ENCODE measurements at places on chromosomes 4 and X.
A peak's percentile ranks its signal among the peaks of the same experiment; 100 is the strongest.

DNA sequence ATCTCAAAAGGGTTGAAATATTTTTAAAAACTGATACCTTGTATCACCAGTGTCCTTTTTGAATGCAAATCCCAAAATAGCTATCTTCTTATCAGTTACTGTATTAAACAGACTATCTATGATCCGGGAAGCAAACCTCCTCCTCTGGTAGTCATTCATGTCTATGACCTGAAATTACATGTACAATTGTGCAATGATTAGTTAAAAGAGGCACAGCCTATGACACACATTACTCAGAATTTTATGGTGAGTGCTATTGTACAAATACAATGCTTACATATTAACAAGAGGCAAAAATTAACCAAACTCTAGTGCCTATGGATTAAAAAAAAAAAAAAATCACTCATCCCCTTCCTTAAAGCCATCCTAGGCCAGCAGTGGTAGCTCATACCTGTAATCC, 21.7 kb downstream of the UGDH start:
- no peak for DNase-seq

DNA sequence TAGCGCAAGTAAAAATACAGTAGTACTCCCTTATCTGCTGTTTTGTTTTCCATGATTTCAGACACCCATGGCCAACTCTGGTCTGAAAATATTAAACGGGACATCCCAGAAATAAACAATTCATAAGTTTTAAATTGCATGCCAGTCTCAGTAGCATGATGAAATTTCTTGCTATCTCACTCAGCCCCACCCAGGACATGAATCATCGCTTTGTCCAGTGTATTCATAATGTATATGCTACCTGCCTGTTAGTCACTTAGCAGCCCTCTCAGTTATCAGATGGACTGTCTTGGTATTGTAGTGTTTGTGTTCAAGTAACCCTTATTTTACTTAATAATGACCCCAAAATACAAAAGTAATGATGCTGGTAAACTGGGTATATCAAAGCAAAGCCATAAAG, 158.2 kb upstream of the DDIT4L start:
- no peak for DNase-seq

DNA sequence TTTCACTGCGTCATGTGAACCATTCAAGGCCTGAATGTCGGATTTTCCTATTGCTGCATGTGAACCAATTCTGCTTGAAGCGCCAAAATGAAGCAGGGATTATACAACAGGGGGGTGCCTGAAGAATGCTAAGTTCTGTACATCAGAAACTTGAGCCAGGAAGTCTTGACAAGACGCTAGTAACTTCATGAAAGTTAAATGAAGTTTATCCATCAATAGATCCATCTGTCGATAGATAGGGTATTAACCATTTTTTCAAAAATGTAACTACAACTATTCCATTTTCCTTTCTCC, 590 bp upstream of the NAF1 start:
- no peak for DNase-seq

DNA sequence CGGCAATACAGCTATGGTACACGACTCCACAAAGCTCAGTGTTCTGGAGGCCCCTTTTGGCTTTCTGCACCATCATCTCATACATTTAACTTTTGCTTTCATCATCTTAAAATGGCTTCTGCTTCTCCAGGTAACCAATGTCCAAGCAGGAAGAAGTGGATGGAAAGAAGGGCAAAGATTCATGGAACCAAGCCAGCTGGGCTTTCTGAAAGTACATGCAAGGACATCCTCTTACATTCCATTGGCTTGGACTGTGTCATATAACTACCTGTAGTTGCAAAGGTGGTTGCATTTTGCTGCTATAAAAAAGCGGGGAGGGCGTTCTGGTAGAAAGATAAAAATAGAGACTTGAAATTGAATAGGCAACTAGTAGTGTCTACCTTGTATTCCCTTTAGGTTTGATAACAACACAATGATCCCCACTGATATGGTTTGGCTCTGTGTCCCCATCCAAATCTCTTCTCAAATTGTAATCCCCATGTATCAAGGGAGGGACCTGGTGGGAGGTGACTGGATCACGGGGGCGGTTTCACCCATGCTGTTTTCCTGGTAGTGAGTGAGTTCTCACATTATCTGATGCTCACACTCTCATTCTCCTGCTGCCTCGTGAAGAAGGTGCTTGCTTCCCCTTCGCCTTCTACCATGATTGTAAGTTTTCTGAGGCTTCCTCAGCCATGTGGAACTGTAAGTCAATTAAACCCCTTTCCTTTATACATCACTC, 6.7 kb upstream of the FHIP1A start:
- no peak for DNase-seq

DNA sequence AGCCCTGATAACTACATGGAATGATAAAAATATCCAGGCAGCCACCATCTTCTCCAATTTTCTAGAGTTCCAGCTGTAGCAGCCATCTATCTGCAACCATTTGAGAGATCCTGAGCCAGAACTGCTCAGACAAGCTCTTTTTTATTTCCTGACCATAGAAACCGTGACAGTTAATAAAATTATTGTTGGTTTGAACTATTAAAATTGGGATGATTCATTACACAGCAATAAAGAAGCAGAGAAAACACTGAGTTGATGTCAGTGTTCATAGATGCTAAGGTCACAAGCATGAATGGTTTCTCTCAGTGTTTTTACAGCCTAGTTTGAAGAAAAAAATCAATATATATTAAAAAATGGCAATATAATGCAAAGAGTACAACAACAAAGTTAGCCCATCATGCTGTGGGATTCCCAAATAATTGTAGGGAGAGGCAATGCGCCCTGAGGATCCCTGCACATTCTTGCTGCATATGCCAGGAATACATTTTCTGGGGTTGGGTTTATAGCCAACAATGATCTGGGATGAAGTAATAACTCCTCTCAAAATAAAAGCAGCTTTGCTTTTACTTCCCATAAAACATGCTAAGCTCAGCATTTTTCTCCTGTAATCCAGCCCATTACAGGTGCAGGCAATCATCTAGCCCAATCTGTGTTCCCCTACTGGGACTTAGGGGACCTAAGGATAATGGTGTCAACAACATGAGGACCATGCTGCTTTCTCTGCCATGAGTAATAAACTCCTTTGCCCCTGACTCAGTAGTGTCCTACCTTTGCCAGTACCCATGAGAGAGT, 84.0 kb downstream of the PABPC4L start:
- no peak for DNase-seq

DNA sequence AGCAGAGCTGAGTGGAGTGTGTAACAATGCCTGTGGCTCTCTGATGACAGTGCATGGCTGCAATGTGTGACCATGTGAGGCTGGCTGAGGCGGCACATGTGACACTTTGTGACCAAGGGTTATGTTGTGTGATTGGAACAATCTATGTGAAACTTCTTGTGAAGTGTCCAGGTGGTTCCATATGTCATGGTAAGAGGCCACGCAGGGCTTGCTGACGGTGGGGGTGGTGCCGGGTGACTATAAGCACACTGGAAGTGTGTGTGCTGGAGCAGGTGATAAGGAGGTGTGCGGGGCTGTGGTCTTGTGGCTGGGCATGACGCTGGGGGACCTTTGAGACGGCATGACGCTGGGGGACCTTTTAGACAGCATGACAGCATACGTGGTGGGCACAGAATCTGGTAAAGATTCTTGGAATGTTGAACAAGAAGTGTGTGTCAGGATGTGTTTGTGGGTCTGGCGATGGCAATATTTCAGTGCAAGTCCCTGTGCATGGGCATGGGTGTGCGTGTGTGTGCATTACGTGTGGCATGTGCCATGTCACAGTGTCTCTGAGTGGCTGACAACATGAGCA, 7.4 kb upstream of the HDAC6 start:
- DNase-seq = no peak

DNA sequence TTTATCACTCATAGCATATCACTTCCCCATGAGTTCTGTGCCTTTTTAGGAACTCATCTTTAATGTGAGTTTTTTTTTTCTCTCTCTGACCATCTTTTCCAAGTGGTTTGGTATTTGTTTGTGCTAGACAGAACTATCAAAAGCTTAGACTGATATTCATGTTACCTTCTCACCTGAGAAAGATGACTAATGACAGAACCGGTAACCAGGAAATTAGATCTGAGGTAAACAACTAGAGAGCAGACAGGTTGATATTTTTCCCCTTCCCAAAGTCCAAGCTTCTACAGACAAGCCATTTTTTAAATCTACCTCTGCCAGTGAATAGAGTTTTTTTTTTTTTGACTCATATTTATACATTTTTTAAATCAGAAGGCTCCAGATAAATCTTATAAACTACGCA, 17.0 kb upstream of the SRD5A3 start:
- DNase-seq = no peak

DNA sequence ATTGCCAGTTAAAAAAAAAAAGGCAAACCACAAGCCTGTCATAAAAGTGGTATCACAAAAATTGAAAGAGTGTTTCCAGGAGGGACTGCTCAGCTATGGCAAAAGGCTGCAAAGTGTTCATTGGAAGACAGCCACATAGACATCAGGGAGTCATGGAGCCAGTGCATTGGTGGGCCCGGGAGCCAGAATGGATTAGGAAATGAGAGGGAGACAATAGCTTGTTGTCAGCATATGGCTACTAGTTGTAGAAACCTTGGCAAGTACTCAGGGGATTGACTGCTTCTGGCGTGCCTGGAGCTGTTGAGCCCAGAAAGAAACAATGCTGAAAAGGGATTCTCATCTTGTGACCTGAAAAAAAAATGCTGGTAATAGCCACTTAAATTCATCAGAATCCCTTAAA, 5.0 kb downstream of the GAR1 start:
- no peak for DNase-seq

DNA sequence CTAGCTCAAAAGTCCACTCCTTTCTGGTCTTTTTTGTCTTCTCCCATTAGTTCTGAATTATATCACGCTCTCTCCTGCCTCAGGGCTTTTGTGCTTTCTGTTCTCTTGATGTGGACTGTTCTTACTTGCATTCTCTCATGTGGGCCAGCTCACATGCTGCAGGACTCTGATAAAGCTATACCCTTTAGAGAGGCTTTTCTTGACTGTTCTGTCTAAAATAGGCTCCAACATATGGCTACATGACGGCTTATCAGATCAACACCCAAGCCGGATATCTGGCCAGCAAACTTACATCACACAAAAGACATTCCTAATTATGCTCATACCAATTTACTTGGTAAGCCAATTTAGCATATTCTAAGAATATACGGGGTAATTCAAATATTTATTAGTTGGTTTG, 1494.5 kb downstream of the TECRL start:
- no peak for DNase-seq

DNA sequence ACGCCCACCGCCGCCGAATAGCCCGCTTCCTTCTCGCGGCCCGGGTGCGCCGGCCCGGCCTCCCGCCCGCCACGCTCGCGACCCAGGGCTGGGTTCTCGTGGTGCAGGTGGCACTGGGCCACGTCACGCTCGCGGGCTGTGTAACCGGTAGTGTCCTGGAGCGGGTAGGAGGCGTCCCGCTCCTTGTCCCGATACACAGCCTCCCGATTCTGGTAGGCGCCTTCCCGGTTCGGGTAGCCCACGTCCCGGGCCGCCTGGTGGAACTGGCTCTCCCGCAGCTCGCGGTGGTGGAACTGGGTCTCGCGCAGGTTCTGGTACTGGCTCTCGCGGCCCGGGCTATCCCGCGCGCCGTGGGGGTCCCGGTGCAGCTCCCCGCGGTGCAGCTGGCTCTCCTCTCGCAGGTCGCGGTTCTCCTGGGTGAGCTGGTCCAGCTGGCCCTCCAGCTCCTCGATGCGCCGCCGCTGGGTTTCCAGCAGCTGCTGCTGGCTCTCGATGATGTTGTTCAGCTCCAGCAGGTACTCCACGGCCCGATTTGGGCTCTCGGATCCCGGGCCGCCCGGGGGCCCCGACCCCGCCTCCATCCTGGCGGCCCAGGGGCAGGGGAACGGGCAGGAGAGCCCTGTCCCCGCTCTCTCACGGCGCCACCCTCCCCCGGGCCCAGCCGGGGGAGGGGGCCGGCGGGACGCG, 39.3 kb upstream of the IQSEC2 start:
- DNase-seq = peak; percentile 13

DNA sequence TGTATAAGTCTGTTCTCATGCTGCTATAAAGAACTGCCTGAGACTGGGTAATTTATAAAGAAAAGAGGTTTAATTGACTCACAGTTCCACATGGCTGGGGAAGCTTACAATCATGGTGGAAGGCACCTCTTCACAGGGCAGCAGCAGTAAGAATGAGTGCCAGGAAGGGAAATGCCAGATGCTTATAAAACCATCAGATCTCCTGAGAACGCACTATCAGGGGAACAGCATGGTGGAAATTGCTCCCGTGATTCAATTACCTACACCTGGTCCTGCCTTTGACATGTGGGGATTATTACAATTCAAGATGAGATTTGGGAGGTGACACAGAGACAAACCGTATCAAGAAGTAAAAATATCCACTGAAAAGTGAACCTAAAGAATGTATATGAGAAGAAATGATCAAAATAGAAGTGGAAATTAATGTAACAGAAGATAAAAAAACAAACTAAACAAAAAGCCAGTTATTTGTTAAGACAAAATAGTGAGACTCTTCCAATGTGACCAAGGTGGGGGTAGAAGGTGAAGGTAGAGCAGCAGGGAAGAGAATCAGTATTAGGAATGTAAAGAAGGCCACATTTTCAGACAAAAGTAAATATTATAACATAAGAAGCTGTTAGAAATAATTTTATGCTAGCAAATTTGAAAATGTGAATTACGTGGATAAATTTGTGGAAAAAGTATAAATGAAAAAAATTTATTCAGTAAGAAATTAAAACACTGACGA, 372.9 kb downstream of the NKX6-1 start:
- DNase-seq = no peak

GRCh38 chr4:148692242-148692641, 250.0 kb upstream of the NR3C2 start:
- DNase-seq = no peak

DNA sequence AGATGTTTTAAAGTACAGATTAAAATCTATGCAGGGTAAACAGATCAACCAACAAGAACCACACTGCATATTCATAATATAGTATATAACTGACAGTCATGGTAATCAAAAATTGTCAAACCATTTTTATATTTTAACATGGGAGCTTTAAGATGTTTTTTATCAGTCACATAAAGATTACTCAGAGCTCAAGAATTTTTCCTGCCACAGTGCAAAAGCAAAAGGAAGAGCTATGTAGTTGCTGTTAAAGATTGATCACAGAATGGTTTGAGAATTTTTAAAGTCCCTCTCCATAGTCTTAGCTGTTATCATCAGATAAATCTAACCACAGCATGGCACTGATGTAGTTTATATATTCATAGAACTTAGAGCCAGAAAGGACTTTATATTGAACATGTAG, 8.5 kb downstream of the RAB9B start:
- DNase-seq = no peak

GRCh38 chr4:7807351-7807921, 132.2 kb downstream of the AFAP1 start:
- DNase-seq = no peak

GRCh38 chr4:105780176-105780575, 71.6 kb downstream of the GSTCD start:
- DNase-seq = no peak

GRCh38 chr4:149572716-149573115, 242.9 kb downstream of the IQCM start:
- DNase-seq = no peak

All from effector memory CD8-positive, alpha-beta T cell (primary cell).